ENCODE measurements at places on chromosomes 2 and 18. TPM values are rescaled to one million over a fixed set of nuclear protein-coding genes. Genes with fewer than 3 reads are reported as not detected.

Gene STPG4
- 0.17 TPM for total RNA-seq

Gene NEMP2
- total RNA-seq, result 3.1 TPM

Gene RAD51AP2
- not detected for total RNA-seq

Gene MOGAT1
- not detected for total RNA-seq

Gene IDH1
- 236 TPM for total RNA-seq

Gene PRSS56
- total RNA-seq, result not detected

Gene DES
- 1.6 TPM for total RNA-seq

Gene COLEC11
- total RNA-seq, result not detected

Gene GPR39
- total RNA-seq, result 1.3 TPM

Gene SLC23A3
- 1.2 TPM for total RNA-seq

Gene CFAP65
- total RNA-seq, result not detected

Gene RAB6C
- total RNA-seq, result not detected

Gene XPO1
- 226 TPM for total RNA-seq

Gene KCNG2
- 0.73 TPM for total RNA-seq

Gene SATB2
- total RNA-seq, result 11.3 TPM

Gene SCN7A
- 16.4 TPM for total RNA-seq

Gene POLR1A
- 18.5 TPM for total RNA-seq

Gene GALNT13
- total RNA-seq, result 0.17 TPM

Gene SIX3
- not detected for total RNA-seq

Gene COL4A3
- 0.17 TPM for total RNA-seq
